ENCODE measurements at places on chromosomes 5 and 9. TPM values are rescaled to one million over a fixed set of nuclear protein-coding genes. Genes with fewer than 3 reads are reported as not detected.

Gene IL7R
- total RNA-seq, result 39.4 TPM

Gene SHROOM1
- 9.7 TPM for total RNA-seq

Gene TRIM7
- total RNA-seq, result 4.4 TPM

Gene MUSK
- total RNA-seq, result not detected

Gene BRIX1
- total RNA-seq, result 55.9 TPM

Gene PCDHB12
- total RNA-seq, result 0.83 TPM

Gene F2RL1
- 3.2 TPM for total RNA-seq

Gene PAEP
- not detected for total RNA-seq

Gene UBTD2
- total RNA-seq, result 17.9 TPM

Gene FGF1
- 41.8 TPM for total RNA-seq

- DNase-seq, result no peak
These were observed 78.4 kb upstream of the OLFM1 start for GRCh38 chr9:135009051-135009560.

DNA sequence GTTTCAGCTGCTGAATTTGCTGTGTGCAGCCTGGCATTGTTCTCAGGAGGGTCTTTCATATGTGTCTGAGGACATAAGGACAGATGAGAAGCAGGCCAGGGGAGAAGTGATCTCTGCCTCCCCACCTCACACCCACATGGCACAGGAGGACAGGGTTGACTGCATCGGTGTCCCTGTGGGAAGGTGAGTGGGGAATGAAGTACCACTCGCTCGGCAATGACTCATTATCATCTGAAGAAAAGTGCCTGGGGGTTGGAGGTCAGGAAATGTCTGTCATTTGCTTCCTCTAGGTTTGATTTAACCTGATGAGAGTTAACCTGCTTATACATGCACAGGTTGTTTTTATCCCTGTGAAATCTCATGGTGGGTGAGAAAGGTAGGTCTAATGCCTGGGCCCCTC lies 195.0 kb downstream of the GADD45G start:
- no peak for DNase-seq

GRCh38 chr5:157552650-157553049 lies 22.9 kb downstream of the ADAM19 start:
- no peak for DNase-seq

DNA sequence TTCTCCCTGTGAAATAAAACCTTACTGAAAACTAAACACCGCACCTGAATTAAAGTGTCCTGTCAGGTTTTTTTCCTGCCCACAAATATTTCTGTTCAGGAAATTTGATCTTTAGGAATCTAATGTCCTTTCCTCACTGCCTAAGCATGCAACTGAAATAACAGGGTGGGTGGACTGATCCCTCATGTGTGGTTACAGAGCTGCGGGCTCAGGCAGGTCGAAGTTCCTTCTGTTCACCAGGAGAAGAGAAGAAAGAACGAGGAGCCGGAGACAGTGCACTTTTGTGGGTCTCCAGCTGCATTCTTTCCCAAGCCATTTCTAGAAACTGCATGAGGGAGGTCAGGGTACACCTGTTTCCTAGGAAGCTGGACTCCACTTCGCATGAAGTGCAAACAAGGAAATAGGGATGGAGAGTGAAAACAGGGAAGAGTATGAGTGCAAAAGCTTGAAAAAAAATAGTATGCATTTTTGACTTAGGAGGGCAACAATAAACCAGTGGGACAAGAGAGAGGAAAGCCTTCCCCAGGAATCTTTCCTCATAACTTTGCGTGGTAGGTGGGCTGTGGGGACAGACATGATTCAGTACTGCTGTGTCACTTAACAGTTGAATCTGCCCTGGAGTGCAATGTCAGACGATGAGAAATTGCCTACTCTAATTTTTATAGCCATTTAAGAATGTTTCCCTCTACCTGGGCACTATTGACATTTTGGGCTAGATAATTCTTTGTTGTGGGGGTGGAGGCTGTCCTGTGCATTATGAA lies 60.3 kb downstream of the GCNT1 start:
- DNase-seq, result no peak

- DNase-seq, result no peak
These were observed at the start of gene LMX1B for GRCh38 chr9:126613651-126614050. Gene LMX1B (plus strand): TSS chr9:126613928. CDS start chr9:126614450, 522 bp downstream.

DNA sequence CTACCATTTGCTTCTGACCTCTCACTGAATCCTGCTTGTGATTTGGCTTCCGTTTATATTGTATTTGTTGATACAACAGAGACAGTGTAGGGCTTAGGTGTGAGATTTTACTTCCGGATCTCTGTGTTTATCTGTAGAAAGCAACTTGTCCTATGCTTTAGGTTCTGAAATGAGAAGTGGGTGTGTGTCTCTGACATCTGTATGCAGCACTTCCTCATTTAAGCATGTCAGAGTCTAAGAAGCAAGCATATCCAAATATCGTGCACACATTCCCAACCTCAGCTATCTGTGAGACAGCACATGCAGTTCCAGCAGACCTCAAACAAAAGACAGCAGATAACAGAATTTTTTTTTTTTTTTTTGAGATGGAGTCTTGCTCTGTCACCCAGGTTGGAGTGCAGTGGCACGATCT lies 16.3 kb downstream of the KLF9 start:
- no peak for DNase-seq

GRCh38 chr5:58849223-58849622 lies 266.3 kb downstream of the RAB3C start:
- no peak for DNase-seq

- no peak for DNase-seq
These were observed 1163.6 kb downstream of the CDH12 start for GRCh38 chr5:21689587-21689986.

DNA sequence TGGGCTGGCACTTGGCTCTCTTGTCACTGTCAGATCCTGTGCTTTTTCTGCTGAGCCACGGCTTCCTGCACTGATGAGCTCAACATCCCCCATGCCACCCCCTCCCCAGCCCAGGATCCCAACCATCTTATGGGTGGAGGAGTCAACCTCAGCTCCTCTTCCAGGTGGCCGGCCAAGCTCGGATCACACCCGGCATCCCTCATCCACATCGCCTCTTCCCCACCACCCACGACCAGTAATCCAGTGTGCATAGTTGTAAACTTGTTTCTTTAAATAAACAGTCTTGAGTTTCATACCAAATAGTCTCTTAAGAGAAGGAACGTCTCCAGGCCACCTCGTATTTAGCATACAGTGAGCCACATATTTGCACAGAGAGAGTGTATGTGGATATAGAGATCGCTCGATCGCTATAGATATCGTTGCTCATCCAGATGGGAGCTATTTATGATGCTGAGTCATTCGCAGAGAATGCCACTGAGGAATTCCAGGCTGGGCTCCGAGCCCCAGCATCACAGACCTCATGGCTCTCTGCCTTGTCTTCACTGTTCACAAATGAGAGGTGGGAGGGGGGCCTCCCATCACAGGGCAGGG lies 61.8 kb upstream of the CPLX2 start:
- DNase-seq, result peak; percentile 95

DNA sequence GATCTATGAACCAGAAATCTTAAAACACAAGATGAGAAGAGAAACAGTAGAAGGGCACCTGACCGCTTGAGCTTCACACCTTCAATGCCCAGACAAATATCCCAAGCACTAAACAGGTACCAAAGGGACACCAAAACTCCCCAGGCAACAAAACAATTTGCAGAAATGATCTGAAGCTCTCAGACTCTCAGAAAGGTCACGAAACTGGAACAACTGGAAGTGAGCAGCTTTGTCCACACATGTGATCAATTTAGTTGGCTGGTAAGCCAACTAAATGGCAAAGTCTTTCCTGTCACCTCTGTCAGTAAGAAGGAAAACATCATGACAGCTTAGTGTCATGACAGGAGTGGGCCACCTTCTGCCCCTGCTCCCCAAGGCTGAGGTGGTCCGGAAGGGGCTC lies 4.1 kb downstream of the IPPK start:
- no peak for DNase-seq

GRCh38 chr5:74382987-74383593 lies 257.4 kb downstream of the ENC1 start:
- DNase-seq, result peak; percentile 69

DNA sequence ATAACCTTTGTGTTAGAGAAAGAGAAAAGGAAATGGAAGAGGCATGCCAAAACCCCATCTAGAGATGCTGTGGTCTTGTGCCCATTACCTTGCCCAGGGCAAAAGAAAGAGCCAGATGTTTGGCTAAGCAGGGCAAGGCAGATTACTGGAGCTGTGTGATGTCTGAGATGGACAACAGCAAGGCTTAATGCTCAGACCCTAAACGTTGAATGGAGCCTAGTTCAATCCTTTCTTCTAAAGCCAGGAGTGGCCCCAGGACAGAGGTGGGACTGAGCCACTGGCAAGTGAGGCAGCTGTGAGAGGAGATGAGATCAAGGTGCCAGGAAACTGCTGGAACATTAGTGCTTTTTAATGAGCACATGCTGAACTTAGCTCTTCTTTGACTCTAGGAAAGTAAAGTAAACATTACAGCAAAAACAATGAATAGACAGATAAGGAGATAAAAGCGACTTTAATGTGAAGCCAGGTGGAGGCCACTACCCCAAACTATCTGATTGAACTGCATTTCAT lies 143.0 kb upstream of the EGFLAM start:
- no peak for DNase-seq

GRCh38 chr9:7935681-7936080 lies 136.1 kb upstream of the DMAC1 start:
- no peak for DNase-seq

GRCh38 chr5:97476852-97477534 lies 293.9 kb upstream of the RIOK2 start:
- no peak for DNase-seq

- no peak for DNase-seq
These were observed 7.6 kb upstream of the TBC1D2 start for GRCh38 chr9:98263080-98263479.

DNA sequence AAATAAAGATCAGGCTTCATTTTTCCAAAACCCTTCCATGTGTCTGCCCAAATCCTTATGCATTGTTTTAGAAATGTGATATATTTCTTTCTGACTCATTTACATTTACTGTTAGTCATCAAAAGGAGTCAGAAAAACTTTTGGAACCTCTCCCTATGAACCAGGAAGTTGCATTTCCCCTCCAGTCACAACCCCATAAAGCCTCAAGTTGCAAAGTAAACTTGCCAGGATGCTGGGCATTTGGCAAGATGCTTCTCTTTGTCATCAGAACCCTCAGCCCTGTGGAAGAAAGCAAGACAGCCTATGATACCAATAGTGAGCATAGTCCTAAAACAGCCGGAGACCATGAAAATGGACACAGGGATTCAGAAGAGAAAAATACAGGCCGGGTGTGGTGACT lies 84.2 kb downstream of the MUSK start:
- DNase-seq, result peak; percentile 95

GRCh38 chr9:71764891-71765290 lies 3.4 kb downstream of the CEMIP2 start:
- DNase-seq, result no peak

DNA sequence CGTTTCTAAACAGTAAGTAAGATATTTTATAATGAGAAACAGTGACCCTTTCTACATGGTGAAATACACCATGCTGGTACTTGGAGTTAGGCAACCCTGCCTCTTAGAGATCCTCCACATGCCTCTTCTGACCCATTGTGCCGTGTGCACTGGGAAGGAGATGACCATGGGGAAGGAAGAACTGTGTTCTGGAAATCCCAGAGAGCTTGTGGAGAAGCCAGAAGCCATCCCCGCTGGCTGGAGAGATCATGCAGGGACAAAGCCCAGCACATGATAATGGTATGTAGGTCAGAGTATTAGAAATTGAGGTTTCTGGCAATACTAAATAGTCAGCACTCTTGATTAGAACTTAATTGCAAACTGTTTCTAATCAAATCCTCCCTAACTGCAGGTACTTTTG lies 307.3 kb downstream of the FBXL7 start:
- DNase-seq, result peak; percentile 11

DNA sequence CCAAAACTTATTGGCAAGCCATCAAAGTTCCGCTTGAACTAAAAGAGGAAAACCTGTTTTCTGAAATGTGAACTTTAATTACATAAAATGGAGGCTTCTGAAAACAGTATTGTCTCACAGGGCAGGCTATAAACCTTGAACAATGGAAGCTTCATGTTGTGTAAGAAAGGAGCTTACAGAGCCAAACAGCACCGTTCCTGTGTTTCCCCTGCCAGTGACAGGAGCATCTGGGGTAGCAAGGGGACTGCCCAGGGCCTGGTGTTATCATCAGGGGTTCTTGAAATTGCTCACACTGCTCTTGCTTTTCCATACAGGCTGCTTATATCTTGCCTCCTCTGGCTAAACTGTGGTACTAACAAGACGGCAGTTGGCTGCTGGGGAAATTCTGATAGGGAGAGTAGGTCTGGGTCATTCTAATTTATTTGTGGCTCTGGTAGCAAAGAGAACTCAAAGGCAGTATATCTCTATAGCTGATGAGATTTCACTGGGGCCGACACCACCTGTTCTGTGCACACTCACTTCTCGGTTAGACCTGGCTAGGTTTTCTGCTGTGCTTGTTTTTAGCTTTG lies 40.4 kb downstream of the BASP1 start:
- no peak for DNase-seq

DNA sequence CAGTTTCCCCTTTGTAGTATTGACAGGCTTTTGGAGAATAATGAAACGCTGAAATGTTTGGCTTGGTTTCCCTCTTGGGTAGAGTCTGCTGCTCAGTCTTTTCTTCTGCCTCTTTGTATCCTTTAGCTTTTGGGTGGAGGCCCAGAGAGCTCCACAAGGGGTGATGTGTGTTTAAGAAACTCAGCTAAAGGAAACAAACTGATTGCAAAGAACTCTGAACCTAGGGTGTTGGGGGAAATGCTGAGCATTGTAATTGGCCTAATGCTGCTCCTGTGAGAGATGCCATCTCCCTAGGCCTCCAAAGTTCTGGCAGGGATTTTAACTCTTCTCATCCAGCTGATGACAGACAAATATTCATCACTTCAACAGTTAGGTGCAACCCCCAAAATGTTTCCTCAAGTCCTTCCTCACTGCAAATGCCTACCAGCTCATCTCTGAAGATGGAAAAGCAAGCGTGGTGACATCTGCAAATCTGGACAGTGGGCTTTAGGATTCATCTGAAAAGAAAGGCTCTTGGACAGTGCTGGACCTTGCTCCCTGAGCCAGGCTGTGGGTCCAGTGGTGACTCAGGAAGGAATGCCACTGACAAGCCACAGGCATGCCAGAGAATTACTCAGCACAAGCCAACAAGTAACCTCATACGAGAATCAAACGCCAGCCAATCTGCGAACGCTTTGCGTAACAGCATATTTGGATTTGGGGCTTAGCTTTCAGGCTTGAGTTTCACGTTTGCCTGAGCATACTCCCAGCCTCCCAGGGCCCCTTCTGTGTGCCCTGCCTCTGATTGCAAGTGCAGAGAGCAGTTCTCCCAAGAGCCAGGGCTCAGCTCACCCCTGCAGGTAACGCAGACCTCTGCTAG lies 30.5 kb upstream of the ZSWIM6 start:
- peak; percentile 99 for DNase-seq

GRCh38 chr5:36528588-36528987 lies 77.8 kb upstream of the SLC1A3 start:
- DNase-seq, result no peak

GRCh38 chr5:125987677-125988255 lies 435.4 kb upstream of the GRAMD2B start:
- no peak for DNase-seq

GRCh38 chr5:124461157-124461556 lies 285.3 kb downstream of the ZNF608 start:
- DNase-seq, result no peak
